Ascending aorta (tissue), 2 donors: ENCODE measurements at places on chromosomes 11 and 22.

DNA sequence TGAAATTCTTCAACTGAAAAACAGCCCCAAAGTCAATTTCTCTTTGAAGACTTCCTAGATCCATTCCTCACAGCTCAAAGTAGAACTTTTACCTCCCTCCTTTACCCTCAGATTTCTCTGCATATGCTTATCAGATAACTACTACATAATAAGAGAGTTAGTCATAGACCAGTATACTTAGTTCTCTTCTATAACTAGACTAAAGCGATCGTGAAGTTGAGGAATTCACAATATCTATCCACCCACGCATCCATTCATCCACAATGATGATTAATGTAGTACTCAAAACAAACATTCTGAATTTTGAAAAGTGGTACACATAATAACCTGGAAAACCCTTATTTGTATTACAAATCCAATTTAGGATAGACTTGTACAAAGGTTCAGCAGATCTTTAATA is 800.9 kb upstream of the TENM4 start:
- no peak for DNase-seq

- no peak for DNase-seq
Observed at GRCh38 chr22:20170170-20170569, 19.3 kb upstream of the CCDC188 start.

- DNase-seq: no peak
Observed at GRCh38 chr11:33323421-33323820, 66.2 kb downstream of the HIPK3 start.

- DNase-seq: no peak
Observed at GRCh38 chr11:106961048-106961447, 57.2 kb downstream of the GUCY1A2 start.

- DNase-seq: no peak
Observed at GRCh38 chr11:121634889-121635288, 182.1 kb upstream of the SORL1-AS1 start.

DNA sequence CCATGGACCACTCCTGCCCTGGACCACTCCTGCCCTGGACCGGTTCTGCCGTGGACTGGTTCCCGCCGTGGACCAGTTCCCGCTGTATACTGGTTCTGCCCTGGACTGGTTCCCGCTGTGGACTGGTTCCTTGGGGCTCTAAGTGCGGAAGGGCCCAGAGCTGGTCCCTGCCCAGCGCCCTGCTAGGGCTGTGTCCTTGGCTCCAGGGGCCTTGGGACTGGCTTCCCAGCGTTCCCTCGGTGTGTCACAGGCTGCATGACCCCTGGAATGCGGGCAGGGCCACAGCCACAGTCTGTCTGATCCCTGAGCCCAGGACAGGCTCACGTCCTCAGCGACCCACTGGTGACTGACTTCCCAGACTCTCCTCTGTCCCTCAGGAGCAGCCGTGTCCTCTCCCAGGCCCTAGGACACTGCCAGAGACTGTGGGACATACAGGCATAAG is 412.2 kb downstream of the TBC1D22A start:
- peak; percentile 51 for DNase-seq

- DNase-seq: no peak
Observed at GRCh38 chr22:41862160-41862529, 29.2 kb downstream of the SREBF2 start.

DNA sequence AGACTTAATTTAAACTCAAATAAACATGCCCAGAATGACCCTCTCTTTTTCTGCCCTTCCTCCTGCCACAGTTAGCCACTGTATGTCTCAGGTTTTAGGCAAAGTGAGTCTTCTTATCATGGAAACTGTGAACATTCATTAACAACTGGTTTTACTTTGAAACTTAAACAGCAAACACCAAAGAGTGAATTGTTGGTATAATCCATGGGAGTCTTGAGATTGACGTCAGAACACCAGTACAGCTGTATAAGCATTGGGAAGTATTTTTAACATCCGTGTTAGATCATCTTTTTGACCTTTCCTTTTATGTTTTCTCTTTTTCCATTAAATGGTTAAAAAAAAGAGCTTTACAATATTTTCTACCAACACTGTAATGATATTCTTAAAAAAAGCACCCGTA is 38.9 kb downstream of the ARHGEF12 start:
- no peak for DNase-seq

DNA sequence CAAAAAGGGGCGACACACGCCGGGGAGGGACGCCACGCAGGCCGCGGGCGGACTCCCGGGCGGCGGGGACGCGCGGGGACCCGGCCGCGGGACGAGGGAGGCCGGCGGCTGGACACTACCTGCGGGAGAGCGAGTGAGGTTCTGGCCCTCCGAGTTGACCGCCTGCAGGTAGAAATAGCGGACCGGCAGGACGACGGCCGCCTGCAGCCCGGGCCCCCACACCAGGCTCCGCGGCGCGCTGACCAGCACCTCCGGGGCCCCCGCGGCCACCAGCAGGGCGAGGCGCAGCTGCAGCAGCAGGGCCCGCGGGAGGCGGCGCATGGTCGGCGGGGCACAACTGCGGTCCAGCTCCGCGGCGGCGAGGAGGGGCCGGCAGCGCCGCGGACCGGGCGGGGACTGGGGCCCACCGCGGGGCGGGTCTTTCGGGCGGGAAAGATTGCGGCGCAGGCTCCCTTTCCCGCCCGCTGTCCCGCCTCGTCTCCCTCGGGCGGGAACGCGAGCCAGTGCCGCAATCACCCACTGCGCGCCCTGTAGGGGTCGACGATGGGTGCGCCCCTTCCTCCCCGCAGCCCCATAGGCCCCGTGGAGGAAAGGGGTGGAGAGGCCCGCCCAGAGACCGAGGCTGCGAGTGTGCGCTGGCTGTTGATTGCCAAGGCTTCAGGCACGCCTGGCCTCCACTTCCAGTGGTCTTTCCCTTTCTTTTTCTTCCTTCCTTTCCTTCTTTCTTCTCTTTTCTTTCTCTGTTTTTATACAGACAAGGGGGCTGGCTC is at the start of gene POGLUT3:
Gene POGLUT3, minus strand, starts transcription at position 339 of the 770 bp plus-strand sequence. Its CDS starts 18 bp downstream, at position 321.
- peak; percentile 73 for DNase-seq

GRCh38 chr11:67492801-67493547 is 10.1 kb downstream of the AIP start:
- DNase-seq: no peak

DNA sequence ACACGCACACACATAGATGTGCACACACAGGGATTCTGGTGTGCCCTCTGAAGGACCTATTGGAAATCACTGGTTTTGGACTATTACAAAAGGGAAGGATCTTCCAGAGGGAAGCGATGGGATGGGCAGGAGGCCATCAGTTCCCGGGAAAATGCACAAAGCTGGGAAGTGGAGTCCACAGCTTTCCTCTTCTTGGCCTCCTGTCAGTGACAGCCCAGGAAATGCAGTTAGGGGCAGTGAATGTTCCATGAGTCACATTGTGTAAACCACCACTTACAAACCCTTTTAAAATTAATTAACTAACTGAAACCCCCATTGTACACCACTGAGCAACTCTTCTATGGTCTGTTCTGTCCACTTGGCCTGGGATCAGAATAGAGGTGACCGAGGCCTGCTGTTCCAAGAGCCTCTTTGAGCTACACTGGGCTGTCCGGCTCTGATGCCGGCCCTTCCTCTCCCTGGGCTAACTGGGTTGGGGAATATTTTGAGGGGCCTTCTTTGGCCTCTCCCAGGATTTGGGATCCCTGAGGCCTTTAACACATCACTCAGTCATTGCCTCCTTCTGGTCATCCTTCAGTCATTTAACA is 137.7 kb downstream of the FEZ1 start:
- no peak for DNase-seq

- no peak for DNase-seq
Observed at GRCh38 chr11:123250892-123251656, 56.0 kb upstream of the CLMP start.

GRCh38 chr11:99142237-99142636 is 121.5 kb downstream of the CNTN5 start:
- no peak for DNase-seq

DNA sequence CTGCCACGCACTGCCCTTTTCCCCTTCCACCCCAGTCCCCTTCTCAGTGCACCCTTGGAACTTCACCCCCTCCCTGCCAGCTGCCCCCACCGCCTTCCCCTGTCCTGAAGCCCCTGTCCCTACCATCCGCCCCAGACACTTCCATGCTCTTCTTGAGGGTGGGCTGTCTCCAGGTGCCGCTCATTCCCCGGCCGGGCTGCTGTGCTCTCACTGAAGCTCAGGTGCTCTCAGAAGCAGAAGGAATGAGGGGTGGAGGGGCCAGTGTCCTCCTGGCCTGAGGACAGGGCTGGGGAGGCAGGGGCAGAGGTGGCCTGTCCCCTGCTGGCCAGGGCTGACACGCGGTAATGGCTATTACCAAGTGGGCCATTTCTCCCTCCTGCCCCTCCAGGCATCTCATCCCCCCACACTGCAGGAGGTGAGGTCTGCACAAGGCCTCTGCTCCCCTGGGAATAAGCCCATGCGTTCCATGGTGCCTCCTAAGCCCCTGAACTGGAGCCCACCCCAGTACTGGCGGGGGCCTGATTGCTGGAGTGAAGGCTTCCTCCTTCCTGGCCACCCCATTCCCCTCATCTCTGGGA is 6.6 kb upstream of the BID start:
- DNase-seq: no peak

- DNase-seq: no peak
Observed at GRCh38 chr11:19060629-19061028, at the start of gene MRGPRX2. Gene MRGPRX2 (minus strand): TSS chr11:19060717. CDS start chr11:19056402, 4,315 bp downstream.

GRCh38 chr11:2256951-2257700 is 13.3 kb downstream of the ASCL2 start:
- no peak for DNase-seq

DNA sequence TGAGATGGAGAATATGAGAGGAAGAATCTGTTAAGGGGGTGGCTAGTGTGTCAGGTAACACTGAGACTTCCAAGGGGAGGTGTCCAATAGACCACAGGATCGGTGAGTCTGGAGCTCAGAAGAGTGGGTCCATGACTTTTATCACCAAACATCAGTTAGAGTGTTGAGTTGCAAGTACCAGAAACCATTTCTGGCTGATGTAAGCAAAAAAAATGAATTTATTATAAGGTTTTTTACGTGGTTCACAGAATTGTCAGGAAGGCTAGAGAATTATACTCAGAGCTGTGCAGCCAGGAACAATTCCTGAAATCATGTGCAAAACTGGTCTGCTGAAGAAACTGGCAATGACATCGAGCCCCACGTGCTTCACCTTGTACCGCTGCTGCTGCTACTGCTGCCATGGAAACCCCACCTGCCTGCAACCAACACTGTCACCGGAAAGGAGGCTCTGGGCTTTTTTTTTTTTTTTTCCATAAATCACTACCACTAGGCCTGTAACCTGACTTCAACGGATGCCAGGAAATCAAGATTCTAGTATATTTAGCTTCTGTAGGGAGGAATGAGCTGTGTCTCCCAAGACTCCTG is 16.6 kb upstream of the STK33 start:
- no peak for DNase-seq

DNA sequence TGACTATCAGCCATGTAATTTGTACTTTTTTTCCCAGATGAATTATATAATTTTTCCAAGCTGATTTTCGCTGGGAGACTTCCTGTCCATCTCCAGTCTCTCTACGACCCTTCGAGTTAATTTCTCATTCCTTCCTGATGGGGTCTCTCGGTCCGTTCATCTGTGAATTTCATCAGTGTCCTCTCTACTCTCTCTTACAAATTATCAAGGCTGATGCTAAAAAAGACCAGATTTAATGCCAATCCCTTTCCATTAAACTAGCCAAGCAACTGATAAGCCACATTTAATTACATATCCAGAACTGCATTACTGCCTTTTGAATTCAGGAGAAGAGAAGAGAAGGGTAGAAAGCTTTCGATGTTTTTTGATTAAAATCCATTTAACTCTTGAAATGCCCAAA is 25.8 kb downstream of the VSIG10L2 start:
- DNase-seq: no peak

GRCh38 chr22:36303874-36304273 is 50.9 kb downstream of the APOL1 start:
- DNase-seq: no peak

- no peak for DNase-seq
Observed at GRCh38 chr11:63682066-63683021, 1.0 kb downstream of the RTN3 start.

DNA sequence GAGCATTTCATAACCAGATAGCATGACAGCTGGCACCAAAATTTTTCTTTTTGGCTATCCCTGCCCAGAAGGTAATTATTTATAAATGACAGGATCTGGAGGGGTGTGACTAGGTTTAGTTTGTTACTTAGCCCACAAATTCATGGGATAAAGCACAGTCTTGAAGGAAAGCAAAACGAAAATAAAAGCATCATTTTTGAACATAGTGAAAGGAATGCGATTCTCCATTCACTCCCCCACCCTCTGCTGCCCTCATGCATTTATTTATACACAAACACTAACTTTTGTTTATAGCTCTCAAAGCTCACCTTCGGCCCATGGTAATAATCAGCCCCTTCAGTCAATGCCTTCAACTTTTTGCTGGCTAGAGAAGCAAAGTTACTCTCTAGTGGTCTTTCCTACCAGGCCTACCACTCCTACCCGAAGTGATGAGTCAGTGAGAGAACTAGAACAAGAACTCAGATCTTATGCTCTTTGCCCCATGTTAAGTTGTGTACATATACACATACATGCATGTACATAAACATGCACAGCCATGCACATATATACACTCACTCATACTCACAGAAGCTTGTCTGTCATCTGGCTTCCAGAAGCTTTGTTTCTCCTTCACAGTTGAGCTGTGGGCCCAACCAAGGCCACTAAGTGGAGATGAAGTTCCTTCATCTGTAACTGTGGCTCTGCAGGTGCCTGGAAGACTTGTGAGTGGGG is 22.6 kb downstream of the CALCA start:
- DNase-seq: no peak

DNA sequence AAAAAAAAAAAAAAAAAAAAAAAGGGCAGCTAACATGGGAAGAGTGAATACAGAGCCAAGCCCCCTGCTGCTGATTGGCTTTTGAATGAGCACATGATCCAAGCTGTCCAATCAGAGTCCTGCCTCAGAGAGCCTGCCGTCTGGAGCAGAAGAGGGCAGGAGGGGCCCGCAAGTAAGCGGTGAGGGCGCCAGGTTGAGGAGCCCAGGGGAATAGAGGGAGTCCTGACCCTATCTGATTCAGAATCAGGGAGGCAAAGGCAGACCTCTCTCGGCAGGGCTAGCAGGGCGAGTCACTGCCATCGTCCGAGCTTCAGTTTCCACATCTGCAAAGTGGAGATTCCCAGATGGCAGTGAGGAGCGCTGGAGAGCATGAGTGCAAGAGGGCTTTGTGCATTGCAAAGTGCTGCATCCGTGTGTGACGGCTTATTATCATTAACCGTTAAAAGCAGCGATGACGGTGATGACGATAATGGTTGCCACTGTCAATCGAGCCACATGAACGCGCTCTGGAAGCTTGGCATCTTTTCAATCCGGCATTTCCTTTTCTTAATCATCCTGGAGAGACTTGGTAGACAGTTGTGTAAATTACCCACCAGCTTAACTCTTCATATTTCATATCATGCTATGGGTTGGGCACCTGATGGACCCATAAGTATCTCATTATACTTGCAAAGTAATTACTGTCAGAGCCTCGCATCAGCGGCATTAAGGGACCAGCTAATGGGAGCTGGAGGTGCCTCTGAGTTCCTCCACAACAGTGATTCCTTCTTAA is 68.6 kb upstream of the ATXN10 start:
- DNase-seq: no peak

DNA sequence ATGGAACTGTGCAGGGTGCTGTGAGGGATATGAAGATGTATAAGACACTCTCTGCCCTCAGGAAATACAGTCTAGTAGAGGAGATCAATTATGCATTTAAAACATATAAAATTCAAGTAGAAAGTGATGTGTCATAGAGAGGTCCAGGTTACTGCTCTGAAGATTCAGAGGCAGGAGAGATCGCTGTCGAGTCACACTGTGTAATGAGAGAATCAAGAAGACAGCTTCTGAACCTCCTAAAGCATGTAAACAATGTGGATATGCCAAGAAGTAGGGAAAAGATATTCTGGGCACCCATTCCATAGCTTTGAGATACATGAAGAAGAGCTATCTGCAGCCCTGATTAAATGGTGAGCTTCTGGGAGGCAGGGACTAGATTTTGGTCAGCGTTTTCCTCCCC is 16.7 kb downstream of the SSH3 start:
- no peak for DNase-seq
